ENCODE measurements at places on chromosomes 6 and 20.

- peak; percentile 69 for DNase-seq
These were observed 428.7 kb upstream of the SOX4 start for GRCh38 chr6:21164768-21165326.

- DNase-seq, result no peak
These were observed 18.1 kb upstream of the CHRNA4 start for GRCh38 chr20:63379296-63379695.

GRCh38 chr6:31350196-31351032 is 6.6 kb downstream of the HLA-B start:
- DNase-seq, result no peak

GRCh38 chr20:48679599-48679998 is 148.2 kb downstream of the PREX1 start:
- no peak for DNase-seq

GRCh38 chr6:134291156-134291555 is 26.8 kb downstream of the SGK1 start:
- no peak for DNase-seq

GRCh38 chr20:62898970-62899632 is 27.2 kb downstream of the DIDO1 start:
- peak; percentile 82 for DNase-seq

DNA sequence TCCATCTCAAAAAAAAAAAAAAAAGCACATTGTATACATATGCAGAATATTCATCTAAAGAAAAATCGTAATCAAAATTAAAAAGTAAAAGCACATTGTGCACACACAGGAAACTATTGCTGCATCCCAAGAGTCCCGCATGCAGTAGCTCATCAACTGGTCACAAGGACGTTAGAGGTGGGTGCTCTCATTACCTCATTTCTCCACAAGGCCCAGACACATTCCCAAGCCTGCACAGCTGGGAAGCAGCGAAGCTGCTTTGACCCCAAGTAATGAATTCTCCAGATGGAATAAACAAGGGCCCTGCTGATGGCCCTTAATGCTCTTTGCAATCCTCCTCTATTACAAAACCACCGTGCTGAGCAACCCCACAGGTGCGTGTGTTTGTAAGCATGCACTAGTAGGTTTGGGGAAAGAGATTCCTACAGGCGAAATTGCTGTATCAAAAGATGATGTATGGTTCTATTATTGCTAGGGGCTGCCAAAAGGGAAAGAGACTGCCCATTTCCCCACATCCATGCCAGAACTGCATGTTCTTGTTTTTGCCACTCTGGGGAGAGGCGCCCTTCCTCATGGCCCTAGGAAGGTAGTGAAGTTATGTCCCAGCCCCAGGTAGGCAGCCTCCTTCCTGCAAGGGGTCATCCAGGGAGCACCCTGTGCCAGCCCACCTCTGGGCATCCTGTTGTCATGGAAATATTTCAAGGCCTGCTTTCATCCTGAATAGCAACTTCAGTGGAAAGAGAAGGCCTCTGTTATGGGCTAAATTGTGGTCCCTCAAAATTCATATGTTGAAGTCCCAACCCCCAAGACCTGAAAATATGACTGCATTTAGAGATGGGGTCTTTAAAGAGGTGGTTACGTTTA is 34.6 kb upstream of the PTGIS start:
- DNase-seq, result no peak

- peak; percentile 47 for DNase-seq
These were observed 1.9 kb downstream of the SIRPB2 start for GRCh38 chr20:1489325-1489724.

DNA sequence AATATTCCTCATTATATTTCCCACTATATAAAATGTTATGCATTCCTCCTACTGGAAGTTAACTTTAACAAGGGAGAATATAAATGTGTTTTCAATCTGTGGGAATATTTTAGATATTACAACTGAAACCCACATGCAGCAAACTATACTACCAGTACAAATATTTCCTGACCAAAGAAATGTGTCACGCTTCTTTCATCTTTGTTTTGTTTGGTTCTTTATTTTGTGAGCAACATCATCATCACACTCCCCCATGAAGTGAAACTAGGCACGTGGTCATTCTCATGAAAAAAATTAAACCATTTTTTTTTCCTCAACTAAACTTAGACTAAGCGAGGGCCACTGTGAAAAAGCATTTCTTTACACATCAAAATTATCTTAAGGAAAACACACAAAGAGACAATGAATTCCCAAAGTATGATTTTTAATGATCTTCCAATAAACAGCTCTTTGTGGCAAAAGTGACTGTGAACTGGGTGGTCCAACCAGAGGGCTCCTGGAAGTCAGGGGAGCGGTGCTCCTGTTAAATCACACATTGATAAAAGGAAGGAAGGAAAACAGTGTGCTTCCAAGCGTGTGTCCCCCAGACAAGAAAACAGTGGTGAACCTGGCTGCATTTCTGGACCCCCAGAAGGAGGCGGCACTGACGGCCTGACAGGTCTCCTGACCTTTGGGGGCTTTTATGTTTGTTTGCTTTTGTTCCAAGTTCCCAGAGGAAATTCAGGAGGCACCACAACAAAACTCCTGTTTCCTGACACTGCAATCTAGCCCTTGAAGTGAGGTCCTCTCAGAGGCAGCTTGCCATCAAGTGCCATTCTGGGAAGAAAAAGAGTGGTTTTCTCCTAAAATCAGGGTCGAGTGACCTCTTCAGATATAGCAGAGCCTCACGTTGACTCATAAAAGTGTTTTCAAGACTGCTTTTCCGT is 166.8 kb upstream of the FOXQ1 start:
- no peak for DNase-seq
